ENCODE measurements at places on chromosomes 2 and 18. TPM values are rescaled to one million over a fixed set of nuclear protein-coding genes. Genes with fewer than 3 reads are reported as not detected.

Gene FOXI3
- total RNA-seq = 0.05 TPM

Gene RAPGEF4
- total RNA-seq = 0.24 TPM

Gene HOXD8
- total RNA-seq = 5.3 TPM

Gene PXDN
- total RNA-seq = 16.2 TPM

Gene DHRS9
- 4.4 TPM for total RNA-seq

Gene METAP1D
- 3.0 TPM for total RNA-seq

Gene LONRF2
- 2.0 TPM for total RNA-seq

Gene NT5C1B
- not detected for total RNA-seq

Gene SCYGR3
- total RNA-seq = not detected

Gene GAD1
- total RNA-seq = 0.39 TPM

Gene SLC4A1AP
- 28.9 TPM for total RNA-seq

Gene REG3G
- total RNA-seq = not detected

Gene TPO
- total RNA-seq = 0.14 TPM

Gene IL37
- not detected for total RNA-seq

Gene MPPE1
- 16.1 TPM for total RNA-seq

Gene CNDP1
- total RNA-seq = not detected

Gene LCT
- total RNA-seq = 0.05 TPM

Gene TMEM163
- total RNA-seq = 0.16 TPM

Gene ZNF516
- total RNA-seq = 4.1 TPM

Gene C2orf78
- total RNA-seq = not detected

Gene CLK1
- total RNA-seq = 35.3 TPM

Gene CCDC141
- total RNA-seq = not detected

Gene LIMS2
- total RNA-seq = 6.3 TPM

Gene SPAG16
- total RNA-seq = 10.9 TPM

Gene DLGAP1
- not detected for total RNA-seq

Gene TEX44
- not detected for total RNA-seq

Gene SNED1
- total RNA-seq = 0.83 TPM

Gene ASXL3
- not detected for total RNA-seq

Gene IFT172
- total RNA-seq = 8.1 TPM

Gene CPO
- total RNA-seq = not detected

Gene ITPRIPL1
- total RNA-seq = not detected

Gene ARL5A
- 17.8 TPM for total RNA-seq

Gene GDF7
- 0.09 TPM for total RNA-seq

Gene TMEM247
- not detected for total RNA-seq

Gene SULT1C4
- total RNA-seq = not detected

Gene ING5
- 20.1 TPM for total RNA-seq

Gene STK25
- total RNA-seq = 112 TPM

Gene ELAC1
- total RNA-seq = 5.0 TPM

Gene EPHA4
- 1.1 TPM for total RNA-seq

Gene DNAJC5G
- not detected for total RNA-seq

Gene CASP10
- 2.2 TPM for total RNA-seq

Data from A549 treated with Hydrocortisone at 1 μM for 4 hours (cell line).